ENCODE measurements at places on chromosomes 3 and 15.
A peak's percentile ranks its signal among the peaks of the same experiment; 100 is the strongest.

DNA sequence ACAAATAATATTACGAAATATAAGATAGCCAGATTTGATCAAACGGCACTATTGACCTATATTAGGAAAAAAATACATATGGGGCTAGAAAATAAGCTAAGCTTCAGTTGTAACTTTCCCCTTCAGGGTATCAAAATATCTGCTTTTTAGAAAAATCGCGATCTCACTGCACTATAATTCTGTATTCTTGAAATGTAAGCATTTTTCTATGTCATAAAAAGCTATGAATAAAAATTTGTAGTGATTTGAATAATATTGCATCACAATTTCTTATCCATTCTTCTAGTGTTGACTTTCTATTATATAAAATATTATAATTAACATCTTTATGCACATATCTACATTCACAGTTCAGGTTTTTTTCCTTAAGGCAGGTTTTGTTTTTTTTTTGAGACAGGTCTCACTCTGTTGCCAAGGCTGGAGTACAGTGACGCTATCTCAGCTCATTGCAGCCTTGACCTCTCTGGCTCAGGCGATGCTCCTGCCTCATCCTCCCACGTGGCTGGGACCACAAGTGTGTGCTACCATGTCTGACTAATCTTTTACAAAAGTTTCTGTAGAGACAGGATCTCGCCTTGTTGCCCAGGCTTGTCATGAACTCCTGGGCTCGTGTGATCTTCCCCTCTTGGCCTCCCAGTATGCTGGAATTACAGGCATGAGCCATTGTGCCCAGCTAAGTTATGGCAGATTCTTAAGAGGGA lies 21.6 kb downstream of the EMC4 start:
- DNase-seq = no peak

DNA sequence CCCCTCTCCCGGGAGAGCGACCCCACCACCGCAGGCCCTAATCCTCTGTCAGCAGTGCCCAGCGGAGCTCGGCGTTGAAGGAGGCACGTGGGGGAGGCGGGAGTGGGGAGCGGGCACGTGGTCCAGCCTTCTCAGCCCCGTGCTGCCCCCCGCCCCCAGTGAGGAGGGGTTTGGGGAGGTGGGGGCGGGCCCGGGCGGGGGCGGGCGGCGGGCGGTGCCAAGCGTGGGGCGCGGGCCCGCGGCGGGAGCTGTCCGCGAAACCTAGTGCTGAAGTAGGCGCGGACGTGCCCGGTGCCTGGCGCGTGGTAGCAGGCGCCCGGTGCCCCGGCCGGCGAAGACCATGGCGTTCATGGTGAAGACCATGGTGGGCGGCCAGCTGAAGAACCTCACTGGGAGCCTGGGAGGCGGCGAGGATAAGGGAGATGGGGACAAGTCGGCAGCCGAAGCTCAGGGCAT lies at the start of gene CPLX3:
Gene CPLX3 (plus strand): TSS at position 264 of the 456 bp plus-strand sequence. CDS start 77 bp downstream, at position 341.
- no peak for DNase-seq

- DNase-seq = no peak
These were observed 110.1 kb upstream of the PLXNA1 start for GRCh38 chr3:126872701-126873342.

DNA sequence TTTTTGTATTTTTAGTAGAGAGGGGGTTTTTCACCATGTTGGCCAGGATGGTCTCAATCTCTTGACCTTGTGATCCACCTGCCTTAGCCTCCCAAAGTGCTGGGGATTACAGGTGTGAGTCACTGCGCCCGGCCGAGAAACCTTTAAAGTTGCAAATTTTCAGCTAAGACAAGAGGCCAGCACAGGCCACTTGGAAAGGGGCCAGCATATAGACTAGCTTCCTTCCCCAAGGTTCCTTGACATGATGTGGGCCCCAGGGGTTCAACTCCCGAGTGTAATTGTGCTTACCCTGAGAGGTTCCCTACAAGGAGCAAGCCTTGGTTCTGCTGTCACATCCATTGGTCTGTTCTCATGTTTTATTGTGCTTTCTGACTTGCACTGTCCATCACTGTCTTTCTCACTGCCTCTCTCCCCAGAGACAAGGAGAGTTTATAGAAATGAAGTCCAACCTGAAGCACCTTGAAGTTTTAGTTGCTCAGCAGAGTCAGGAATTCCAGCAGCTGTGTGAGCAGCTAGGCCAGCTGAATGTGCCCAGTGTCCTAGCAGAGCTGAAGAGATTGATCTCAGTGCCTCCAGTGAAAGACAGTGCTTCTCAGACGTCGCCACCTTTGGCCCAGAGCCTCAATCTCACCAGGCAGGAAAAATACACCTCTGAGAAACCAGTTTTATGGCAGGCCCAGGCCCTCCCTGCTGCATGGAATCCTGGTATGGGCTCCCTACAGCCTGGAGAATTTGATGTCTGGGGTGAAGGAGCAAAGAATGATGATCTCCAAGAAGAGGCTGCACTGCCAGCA lies 21.1 kb downstream of the C3orf62 start:
- no peak for DNase-seq

DNA sequence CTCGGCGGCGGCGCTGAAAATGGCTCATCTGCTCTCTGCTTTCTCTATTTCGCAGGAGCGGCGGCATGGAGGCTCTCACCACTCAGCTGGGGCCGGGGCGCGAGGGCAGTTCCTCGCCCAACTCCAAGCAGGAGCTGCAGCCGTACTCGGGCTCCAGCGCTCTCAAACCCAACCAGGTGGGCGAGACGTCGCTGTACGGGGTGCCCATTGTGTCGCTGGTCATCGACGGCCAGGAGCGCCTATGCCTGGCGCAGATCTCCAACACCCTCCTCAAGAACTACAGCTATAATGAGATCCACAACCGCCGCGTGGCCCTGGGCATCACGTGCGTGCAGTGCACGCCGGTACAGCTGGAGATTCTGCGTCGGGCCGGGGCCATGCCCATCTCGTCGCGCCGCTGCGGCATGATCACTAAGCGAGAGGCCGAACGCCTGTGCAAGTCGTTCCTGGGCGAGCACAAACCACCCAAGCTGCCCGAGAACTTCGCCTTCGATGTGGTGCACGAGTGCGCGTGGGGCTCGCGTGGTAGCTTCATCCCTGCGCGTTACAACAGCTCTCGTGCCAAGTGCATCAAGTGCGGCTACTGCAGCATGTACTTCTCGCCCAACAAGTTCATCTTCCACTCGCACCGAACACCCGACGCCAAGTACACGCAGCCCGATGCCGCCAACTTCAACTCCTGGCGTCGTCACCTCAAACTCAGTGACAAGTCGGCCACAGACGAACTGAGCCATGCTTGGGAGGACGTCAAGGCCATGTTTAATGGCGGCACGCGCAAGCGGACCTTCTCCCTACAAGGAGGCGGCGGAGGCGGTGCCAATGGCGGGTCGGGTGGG lies 790 bp downstream of the SKOR1 start:
- no peak for DNase-seq

DNA sequence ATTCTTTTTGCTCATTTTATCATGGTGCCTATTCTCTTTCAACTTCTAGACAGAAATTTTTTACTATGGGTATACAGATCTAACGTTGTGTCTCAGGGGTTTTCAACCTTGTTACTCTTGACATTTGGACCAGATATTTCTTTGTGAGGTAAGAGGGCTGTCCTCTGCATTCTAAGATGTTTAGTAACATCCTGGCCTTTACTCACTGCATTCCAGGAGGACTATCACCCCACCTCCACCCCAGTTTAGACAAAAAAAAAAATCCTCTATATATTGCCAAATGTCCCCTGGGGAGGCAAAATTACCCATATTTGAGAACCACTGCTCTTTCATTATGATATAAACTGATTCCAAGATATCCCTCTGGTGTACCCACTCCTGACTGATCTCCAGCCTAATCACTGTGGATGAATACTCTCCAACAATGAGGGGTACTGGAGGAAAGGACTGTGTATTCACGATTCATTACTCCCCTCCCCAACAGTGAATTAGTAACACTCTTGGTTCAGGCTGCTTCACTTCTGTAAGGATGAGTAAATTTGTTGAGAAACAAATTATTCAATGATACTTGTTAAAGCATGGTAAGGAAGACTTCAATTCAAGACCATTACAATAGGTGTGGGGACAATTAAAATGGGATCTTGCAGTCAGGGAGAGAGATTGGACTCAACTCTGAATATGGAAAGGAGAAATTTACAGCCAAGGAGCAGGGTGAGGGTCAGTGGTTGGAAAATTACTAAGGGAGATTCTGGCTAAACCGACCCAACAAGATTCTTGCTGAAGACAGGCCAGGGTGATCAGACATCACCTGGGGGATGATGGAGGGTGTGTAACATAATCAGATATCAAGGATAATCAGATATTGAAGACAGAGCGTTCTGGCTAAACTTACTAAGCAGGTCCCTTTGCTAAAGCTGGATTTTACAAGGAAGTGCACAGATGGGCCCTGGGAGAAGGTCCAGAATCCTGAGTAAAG lies 123.8 kb upstream of the DAZL start:
- no peak for DNase-seq

- no peak for DNase-seq
These were observed 8.3 kb downstream of the GHRL start for GRCh38 chr3:10284496-10284895.

GRCh38 chr3:108085810-108086350 lies 5.0 kb downstream of the CD47 start:
- no peak for DNase-seq

DNA sequence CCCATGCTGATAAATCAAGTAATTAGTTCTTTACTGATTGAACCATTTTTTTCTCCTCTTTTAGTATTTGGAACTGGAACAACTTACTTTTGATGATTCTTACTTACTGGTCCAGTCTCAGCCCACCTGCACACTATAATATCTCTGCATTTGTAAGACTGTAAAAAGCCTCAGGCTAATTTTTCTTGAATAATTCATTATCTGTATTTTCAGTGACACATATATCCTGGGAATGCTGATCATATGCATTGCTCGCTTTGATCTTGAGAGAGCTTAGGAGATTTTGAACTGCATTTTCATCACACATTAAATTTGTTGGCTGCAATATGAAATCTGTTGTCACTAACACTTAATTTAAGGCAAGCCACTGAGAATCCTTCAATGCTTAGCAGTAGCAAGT lies 760.6 kb downstream of the EDEM1 start:
- no peak for DNase-seq

GRCh38 chr3:11991751-11992150 lies 12.4 kb upstream of the SYN2 start:
- peak; percentile 86 for DNase-seq

DNA sequence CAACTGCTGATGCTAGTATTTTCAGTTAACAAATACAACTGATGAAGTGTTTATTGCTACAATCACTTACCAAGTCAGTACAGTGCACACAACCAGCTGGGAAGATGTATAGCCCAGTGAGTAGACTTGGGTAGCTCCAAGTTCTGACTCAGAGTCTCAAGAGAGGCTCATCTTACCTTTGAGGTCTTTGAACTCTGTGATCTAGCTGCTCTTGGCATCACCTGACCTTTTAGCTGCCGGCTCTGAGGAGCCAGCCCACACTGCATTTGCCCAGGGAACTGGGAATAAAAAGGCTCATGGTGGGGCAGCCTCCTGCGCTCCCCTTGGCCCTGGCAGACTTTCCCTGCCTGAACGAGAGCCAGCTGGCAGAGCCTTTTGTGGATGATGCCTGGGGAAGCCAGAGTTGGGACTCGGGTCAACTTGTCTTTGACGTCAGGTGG lies 82.6 kb downstream of the CEMIP start:
- no peak for DNase-seq

GRCh38 chr15:40283615-40284300 lies 894 bp upstream of the ANKRD63 start:
- no peak for DNase-seq
